ENCODE measurements at places on chromosomes 16 and 17.

DNA sequence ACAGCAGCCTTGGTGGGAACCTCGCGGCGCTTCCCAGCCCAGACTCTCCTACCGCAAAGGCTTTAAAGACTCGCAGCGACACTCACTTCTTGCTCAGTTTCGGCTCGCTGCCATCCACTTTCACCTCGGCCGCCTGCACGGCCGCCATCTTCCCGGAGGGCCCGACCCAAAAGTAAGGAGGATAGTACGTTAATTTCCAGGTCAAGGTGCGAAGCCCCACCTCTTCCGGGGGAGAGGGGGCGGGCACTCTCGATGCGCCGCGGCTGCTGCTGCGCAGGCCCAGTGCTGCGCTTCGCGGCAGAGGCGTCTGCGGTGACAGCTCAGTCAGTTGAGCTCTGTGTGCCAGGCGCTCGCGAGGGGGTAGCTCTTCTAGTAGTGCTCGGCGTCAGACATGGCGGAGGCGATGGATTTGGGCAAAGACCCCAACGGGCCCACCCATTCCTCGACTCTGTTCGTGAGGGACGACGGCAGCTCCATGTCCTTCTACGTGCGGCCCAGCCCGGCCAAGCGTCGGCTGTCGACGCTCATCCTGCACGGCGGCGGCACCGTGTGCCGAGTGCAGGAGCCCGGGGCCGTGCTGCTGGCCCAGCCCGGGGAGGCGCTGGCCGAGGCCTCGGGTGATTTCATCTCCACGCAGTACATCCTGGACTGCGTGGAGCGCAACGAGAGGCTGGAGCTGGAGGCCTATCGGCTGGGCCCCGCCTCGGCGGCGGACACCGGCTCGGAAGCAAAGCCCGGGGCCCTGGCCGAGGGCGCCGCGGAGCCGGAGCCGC lies at the start of the genes KARS1 and TERF2IP:
KARS1 (minus strand) TSS at position 174 of the 773 bp plus-strand sequence; CDS start at position 148, 26 bp downstream.
TERF2IP (plus strand) TSS at position 282 of the 773 bp plus-strand sequence; CDS start at position 392, 110 bp downstream.
- peak; percentile 96 for DNase-seq

DNA sequence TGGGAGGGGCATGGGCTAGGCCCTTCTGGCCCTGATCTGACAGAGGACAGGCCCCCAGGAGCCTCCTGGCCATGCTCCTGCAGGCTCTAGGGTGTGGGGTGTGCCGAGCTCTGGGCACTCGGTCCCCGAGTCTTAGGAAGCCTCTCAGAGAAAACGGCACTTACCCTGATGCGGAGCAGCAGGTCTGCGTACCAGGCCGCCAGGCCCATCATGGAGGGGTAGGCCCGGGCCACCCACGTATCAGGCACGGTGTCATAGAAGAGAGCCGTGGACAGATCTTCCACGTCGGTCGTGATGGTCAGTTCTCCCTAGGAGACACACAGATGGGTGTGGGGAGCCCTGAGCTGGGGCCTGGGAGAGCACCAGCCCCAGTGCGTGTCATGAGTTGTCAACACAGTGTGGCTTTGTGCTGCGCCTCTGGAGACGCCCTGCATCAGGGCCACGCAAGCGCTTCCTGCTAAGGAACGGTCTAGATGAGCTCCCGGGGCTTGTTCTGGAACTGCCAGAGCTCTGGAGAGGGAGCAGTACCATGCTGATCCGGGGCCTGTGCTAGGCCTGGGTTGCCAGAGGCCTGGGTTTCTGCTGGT lies 47.9 kb downstream of the PGS1 start:
- DNase-seq: no peak

DNA sequence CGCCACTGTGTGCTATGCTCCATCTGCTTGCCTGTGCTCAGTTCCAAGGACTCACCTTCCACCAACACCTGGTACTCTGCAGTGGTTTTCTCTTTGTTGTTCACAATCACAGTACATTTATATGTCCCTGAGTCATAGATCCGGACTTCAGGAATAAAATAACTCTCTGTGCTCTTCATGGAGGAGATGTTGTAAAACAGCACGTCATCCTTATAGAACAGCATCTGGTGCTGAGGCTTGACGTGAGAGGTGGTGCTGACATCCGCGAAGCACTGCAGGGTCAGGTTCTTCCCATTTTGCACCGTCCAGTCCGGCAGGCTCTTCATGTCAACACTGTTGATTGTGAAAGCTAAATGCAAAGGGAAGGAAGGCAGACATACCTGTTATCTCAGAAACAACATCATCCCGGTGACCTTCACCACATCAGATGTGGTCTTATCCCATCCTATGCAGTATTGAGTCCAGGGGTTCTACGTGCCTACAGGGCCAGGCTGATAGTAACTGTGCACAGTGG lies 12.8 kb downstream of the PECAM1 start:
- DNase-seq: no peak

GRCh38 chr16:87963400-87963799 lies 12.2 kb downstream of the BANP start:
- peak; percentile 79 for DNase-seq

- no peak for DNase-seq
Measured at GRCh38 chr16:74831467-74831866, 56.8 kb upstream of the FA2H start.

- DNase-seq: no peak
Measured at GRCh38 chr17:68867759-68868516, 87.3 kb downstream of the ABCA8 start.

DNA sequence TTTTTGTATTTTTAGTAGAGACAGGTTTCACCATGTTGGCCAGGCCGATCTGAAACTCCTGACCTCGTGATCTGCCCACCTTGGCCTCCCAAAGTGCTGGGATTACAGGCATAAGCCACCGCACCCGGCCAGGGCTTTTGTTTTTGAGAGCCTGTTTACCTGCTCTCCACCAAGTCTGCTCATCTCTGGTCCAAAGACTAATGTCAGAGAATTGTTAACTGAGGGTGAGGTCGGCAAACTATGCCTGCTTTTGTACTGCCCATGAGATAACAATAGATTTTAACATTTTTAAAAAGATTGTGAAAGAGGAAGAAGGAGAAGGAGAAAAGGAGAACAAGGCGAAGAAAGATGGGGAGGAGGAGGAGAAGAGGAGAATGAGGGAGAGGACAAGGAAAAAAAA lies 26.0 kb downstream of the TMEM238L start:
- DNase-seq: no peak

Measured in T-helper 2 cell treated with Interferon-gamma antibody and Interleukin-4, amounts not matched to agents 5 μg/mL and 100 μg/mL, for 36 hours (primary cell).